A549 treated with Hydrocortisone at 1 μM for 4 hours (cell line): ENCODE measurements at places on chromosomes 7 and 10. TPM values are rescaled to one million over a fixed set of nuclear protein-coding genes. Genes with fewer than 3 reads are reported as not detected.

NXPH1 gene
- total RNA-seq: not detected in 5 replicates

HOXA4 gene
- 1.4 to 2.3 TPM (median 1.7 TPM) in 5 replicates for total RNA-seq

TMEM72 gene
- total RNA-seq: not detected in 5 replicates

CPA4 gene
- total RNA-seq: 3.1 to 8.4 TPM (median 4.1 TPM) in 5 replicates
